ENCODE measurements at places on chromosomes 12 and 14. TPM values are rescaled to one million over a fixed set of nuclear protein-coding genes. Genes with fewer than 3 reads are reported as not detected.

DNA sequence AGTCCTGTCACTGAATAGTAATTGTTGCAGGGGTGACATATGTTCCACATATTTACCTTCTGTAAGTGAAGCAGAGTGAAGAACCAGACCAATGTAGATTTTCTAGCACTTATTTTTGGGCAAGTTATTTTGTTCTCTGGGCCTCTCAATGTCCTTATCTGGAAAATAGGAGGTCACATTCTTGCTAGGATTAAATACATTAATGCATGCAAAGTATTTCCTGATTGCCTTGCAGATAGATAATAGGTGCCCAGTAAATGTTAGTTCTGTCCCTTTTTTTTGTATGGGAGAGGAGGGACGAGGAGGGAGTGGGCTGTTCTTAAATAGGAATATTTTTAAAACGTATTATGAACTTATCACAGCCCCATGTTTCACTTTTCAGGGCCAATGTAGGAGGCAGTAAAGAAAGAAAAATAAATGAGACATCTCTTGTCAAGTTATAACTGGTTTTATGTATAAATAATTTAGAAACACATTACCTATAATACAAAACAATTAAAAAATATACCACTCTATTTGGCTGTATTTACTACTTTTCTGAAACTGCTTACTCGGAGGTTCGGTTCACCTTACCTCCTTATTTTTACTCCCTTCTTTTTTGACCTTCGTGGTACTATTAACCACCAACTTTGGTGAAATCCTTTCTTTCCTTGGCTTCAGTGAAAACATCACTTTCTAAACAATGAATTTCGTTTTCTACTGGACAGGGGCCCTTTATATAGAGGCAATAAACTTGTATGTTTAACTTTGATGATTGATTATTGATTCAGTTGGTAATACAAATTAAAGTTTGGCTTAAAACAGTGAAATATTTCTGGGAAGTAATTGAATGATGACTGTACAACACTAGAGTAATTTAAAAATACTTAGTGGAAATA is 41.9 kb downstream of the DIP2B start:
- no peaks in the 10 kb centered on the region for H3K27me3 ChIP-seq
- H3K27ac ChIP-seq: no peak overlapping the region
- no peaks in the 10 kb centered on the region for H3K36me3 ChIP-seq
- no peak for DNase-seq
- H3K4me1 ChIP-seq: peaks cover 7% of the 10 kb centered on the region
- no peak overlapping the region for H3K4me3 ChIP-seq

DNA sequence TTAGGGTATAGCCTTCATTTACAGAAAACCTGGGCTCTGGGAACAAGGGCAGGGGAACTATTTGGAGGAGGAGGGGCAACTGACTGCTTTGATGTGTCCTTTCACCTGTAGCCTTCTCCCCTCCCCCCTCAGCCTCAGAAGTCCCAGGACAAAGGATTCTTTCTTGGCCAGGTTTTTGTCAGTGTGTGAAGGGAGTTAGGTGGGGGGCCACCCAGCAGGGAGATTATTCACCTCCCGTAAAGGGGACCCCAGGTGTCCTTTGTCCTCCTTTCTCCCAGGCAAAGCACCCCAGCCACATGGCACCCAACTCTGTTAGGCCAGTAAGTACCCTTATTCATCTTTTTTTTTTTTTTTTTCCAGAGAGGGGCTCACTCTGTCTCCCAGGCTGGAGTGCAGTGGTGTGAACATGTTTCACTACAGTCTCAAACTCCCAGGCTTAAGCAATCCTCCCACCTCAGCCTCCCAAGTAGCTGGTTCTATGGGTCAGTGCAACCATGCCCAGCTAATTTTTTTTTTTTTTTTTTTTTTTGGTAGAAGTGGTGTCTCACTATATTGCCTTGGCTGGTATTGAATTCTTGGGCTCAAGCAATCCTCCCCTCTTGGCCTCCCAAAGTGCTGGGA is 723 bp upstream of the NFE2 start:
- DNase-seq: no peak
- no peak overlapping the region for H3K4me3 ChIP-seq
- no peak overlapping the region for H3K27ac ChIP-seq
- H3K36me3 ChIP-seq: no peaks in the 10 kb centered on the region
- no peaks in the 10 kb centered on the region for H3K4me1 ChIP-seq
- H3K27me3 ChIP-seq: peaks cover 5% of the 10 kb centered on the region

DNA sequence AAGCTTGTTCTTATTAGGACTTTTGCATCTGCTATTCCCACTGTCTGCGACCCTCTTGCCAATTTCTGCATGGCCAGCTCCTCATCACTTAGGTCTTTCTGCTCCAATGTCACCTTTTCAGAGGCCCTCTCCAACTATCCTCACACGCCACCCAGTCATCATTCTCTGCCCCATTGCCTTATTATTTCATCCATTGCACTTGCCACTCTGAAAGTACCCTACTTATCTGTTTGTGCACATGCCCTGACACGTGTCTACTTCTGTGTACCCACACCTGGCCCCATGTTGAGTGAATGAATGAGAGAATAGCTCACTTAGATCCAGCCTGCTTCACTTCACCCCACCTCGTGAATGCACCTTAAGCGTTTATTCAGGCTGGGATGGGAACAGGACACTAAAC is 218.7 kb upstream of the TBX3 start:
- no peaks in the 10 kb centered on the region for H3K4me1 ChIP-seq
- no peaks in the 10 kb centered on the region for H3K36me3 ChIP-seq
- H3K27ac ChIP-seq: no peak overlapping the region
- H3K4me3 ChIP-seq: no peak overlapping the region
- H3K27me3 ChIP-seq: no peaks in the 10 kb centered on the region

- DNase-seq: no peak
- no peaks in the 10 kb centered on the region for H3K36me3 ChIP-seq
- H3K27me3 ChIP-seq: no peaks in the 10 kb centered on the region
- H3K4me3 ChIP-seq: no peak overlapping the region
- no peak overlapping the region for H3K27ac ChIP-seq
These were observed 36.5 kb downstream of the SSPN start for GRCh38 chr12:26231921-26232320.

GRCh38 chr12:26937443-26937862 is 328 bp downstream of the INTS13 start:
- no peaks in the 10 kb centered on the region for H3K36me3 ChIP-seq
- peak overlapping the region; percentile 98 for H3K27ac ChIP-seq
- no peaks in the 10 kb centered on the region for H3K4me1 ChIP-seq
- no peak for DNase-seq
- H3K27me3 ChIP-seq: no peaks in the 10 kb centered on the region
- peak overlapping the region; percentile 98 for H3K4me3 ChIP-seq

DNA sequence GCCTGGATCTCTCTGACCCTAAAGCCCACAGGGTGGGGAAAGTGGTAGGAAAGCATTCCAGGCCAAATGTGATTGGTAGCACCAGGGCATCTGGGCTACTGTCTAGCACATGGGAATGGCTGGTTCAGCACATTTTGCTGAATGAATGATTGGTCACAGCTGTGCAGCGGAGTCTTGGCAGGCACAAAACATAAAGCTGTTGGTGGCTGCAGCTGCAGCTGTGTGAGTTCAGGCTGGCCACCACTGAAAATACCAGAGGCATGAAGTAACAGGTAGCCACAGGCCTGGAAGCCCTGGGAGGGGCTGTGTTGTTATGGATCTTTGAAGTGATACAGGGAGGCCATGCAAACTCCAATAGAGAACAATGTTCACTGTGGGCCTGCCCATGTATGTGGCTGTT is 72.7 kb downstream of the MYRFL start:
- no peaks in the 10 kb centered on the region for H3K36me3 ChIP-seq
- H3K27me3 ChIP-seq: no peaks in the 10 kb centered on the region

DNA sequence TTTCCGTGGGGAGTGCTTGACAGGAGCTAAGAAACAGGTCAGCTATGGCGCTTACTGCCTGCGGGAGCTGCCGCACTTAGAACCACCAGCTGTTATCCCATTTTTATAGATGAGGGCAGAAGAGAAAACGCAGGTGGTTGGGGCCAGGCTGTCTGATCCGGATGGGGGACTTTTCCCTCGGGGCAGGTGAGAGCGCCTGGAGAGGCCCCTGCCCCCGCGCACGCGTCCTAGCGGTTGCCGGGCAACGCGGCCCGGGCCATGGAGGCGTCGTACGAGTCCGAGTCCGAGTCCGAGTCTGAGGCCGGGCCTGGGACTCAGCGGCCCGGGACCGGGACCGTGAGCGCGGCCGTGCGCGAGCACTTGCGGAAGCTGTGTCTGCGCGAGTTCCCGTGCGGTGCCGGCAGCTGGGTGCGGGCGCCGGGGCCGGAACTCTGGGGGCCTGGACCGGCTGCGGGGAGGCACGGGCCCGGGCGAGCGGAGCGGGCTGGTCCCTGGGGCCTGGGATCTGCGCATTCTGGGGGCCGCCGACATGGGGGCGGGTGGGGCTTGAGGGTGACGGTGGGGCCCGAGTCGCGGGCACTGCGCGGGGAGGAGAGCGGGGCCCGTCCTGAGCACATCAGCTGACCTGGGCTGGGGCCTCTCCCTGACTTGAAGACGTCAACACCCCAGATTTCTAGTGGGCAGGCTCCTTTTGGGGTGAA is at the start of gene LRRC43:
TSS of gene LRRC43 (plus strand) at position 237 of the 701 bp plus-strand sequence. CDS start at position 259, 22 bp downstream.
- DNase-seq: no peak
- H3K4me1 ChIP-seq: no peaks in the 10 kb centered on the region
- H3K4me3 ChIP-seq: peak within 1 kb of the TSS; percentile 8
- H3K36me3 ChIP-seq: no peaks in the 10 kb centered on the region
- H3K27me3 ChIP-seq: no peaks in the 10 kb centered on the region
- no peak within 1 kb of the TSS for H3K27ac ChIP-seq

DNA sequence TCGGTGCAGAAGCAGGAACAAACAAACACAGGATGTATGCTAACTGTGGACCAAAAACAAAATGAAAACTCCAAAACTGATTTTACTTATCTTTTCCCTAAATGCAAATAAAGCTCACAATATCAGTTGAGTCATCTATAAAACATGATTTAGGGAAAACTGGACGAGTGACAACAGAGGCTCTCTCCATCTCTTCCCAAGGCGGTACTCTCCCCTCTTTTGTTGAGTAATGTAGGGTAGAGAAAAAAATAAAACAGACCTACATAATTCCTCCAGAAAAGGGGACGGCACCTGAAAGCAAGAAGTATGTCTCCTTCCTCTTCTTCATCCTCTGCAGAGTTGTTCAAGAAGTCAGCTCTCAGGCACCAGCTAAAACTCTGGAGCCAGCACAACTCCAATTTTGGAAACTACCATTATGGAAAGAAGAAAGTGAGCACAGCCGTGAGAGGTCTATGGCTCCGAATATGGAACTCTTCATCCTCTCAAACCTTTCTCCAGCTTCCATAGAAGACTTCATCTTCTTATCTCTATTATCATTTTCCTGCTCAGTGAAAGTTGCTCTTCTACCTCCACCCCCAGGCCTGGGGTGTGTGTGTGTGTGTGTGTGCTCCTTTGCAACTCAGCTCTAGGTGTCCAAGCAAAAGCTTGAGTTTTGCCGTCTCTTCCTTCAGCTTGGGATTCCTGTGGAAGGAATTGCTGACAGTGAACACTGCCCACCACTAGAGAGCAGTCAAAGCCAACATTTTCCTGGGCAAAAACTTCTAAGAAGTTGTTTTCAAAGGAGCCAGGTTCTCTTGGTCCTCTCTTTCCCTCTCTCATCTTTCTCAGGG is 155.4 kb downstream of the DIO2 start:
- peak; percentile 14 for DNase-seq
- no peaks in the 10 kb centered on the region for H3K27me3 ChIP-seq
- H3K4me3 ChIP-seq: no peak overlapping the region
- no peaks in the 10 kb centered on the region for H3K36me3 ChIP-seq
- no peak overlapping the region for H3K27ac ChIP-seq

TAS2R8 gene
- not detected for total RNA-seq

RNFT2 gene
- total RNA-seq: not detected

FAM234B gene
- 8.3 TPM for total RNA-seq

Data from uterus (tissue), 4 donors.